ENCODE measurements at places on chromosomes 5 and 9.
A peak's percentile ranks its signal among the peaks of the same experiment; 100 is the strongest.

DNA sequence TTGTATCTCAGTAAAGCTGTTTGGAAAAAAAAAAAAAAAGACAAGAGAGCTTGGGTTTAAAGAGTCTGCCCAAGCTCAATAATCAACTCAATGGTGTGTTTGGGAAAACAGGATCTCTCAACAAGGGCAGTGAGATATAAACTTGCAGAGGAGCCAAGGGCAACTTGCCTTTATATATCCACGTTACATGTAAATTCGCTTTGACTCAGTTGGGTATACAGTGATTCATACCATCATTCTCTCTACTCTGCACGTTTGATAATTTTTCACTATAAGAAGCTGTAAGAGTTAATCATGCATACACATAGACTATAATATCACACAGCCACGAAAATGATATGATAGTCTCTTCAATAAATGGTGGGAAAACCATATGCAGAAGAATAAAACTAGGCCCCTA, 24.9 kb downstream of the ADAM19 start:
- no peak for DNase-seq

DNA sequence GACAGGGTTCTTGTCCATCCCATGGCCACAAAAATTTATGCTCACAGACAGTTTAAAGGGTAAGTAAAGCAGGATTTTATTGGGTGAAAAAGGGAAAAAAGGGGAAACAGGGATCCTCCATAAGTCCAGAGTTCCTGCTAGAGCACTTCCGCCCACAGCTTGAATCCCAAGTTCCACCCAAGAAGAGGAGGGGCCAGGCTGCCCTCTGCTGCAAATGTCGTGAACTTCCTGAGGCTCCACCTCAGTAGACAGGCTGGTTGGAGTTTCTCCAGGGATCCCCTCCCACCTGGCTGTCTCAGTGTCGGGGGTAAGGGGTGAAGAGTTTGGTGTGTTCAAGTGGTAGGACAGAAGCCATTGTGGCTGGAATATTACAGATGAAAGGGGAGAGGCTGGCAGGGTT, 275.0 kb upstream of the SGCD start:
- no peak for DNase-seq

DNA sequence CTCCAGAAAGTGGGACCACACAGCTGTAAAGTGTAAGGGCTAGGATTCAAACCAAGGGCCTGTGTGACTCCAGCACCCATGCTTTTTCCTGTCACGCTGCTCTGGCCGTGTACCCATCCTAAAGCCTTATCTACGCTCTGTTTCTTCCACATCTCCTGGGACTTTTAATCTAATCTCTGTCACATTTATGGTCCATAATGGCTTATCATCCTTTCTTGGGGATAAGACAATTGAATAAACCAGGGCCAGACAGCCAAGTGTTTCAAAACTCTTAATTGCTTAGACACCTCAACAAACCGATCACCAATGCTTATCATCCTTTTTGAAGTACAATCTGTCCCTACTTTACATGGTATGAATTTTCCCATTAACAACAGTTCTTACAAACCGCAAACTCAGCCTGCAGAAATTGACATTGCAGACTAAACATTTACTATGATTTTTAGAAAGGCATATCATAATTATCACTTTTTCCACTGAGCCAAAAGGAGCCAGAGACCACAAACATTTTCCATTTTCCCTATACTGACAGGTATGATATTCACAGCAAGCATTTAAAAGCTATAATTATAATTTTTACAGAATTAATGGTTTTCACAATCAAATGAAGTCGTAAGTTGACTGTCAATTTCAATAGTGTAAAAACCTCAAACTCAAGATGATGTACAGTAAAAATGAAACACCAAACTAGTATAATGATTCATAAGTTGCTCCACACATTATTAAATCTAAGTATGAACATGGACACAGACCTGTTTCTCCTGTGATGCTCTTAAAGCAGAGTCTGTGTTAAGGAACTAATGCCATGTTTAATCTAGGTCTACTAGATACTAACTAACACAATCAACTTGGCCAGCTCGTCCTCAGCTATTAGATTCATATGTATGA, 99.5 kb downstream of the FBXW11 start:
- no peak for DNase-seq

DNA sequence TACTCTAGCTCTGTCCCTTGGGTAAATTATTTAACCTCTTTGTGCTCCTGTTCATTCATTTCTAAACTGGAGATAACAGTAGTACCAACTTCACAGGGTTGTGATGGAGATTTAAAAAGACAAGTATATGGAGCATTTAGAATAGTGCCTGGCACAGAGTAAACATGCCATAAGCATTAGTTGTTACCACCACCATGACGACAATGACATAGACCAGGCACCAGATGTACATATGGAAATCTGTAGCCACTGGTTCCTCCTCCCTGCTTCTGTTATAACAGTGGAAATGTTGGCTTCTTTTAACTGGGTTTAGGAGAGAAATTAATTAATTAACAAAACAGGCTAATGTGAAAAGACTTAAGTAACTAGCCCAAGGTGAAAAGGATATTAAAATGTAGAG, 217.5 kb downstream of the DENND1A start:
- no peak for DNase-seq

GRCh38 chr5:149118463-149118862, 22.8 kb upstream of the ABLIM3 start:
- no peak for DNase-seq

- DNase-seq: peak; percentile 80
These were observed 21.8 kb downstream of the KIAA1958 start for GRCh38 chr9:112508377-112508776.

GRCh38 chr9:27453860-27454553, 70.1 kb upstream of the IFNK start:
- no peak for DNase-seq

Measured in spinal cord (tissue), 10 donors.